ENCODE measurements at places on chromosomes 3 and 15. TPM values are rescaled to one million over a fixed set of nuclear protein-coding genes. Genes with fewer than 3 reads are reported as not detected.
A peak's percentile ranks its signal among the peaks of the same experiment; 100 is the strongest.

- H3K4me1 ChIP-seq, result no peaks in the 10 kb centered on the region
- no peak for DNase-seq
- no peaks in the 10 kb centered on the region for H3K27me3 ChIP-seq
Measured at GRCh38 chr3:52128118-52128683, 26.0 kb downstream of the POC1A start.

DNA sequence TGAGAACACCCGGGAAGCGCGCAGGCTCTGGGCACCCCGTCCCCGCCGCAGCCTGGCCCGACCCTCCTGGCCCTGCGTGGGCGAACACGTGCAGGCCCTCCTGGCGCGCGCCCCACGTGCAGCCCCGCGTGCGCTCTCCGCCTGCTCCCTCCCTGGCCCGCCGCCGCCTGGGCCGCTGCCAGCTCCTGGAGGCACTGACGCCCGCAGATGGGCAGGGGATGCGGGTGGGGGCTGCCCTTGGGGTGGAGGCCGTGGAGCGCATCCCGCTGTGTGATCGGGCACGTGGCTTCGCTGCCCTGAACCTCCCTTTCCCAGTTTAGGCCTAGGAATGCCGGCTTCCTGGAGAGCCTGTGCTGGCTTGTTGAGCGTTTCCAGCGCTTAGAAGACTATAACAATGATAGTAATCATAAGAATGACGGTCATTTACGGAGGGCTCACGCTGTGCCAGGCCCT lies 104.6 kb upstream of the SLC6A6 start:
- peak overlapping the region; percentile 57 for H3K27ac ChIP-seq
- H3K36me3 ChIP-seq, result no peaks in the 10 kb centered on the region
- peaks cover 18% of the 10 kb centered on the region for H3K27me3 ChIP-seq
- H3K4me3 ChIP-seq, result peak overlapping the region; percentile 22
- peaks cover 17% of the 10 kb centered on the region for H3K4me1 ChIP-seq

DNA sequence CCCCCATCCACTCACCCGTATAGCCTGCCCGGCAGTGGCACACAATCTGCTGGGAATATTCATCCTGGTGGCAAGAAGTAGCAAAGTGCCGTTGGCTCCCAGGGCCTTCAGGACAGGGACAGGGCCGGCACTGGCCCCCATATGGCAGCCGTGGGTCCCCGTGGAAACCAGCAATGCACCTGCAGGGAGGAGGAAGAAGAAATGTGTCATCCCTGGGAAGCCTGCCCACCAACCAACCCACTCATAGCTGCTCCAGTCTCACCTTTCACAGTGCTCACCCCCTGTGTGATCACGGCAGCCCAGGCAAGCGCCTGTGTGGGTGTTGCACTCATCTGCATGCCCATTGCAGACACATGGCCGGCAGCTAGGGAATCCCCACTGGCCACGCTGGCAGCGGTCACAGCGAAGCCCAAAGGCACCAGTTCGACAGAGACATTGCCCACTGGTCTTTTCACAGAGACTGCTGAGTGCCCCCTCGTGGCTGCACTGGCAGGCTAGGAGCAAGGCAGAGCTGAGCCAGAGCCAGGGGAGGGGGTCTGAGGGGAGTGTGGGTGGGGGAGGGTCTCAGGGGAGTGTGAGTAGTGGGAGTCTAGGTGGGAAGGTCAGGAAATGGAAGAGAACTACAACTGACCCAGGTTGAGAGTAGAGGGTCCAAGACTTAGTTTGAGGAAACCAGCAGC lies 4.5 kb upstream of the USP19 start:
- no peak for DNase-seq
- H3K4me1 ChIP-seq, result peaks cover 5% of the 10 kb centered on the region
- no peak overlapping the region for H3K4me3 ChIP-seq
- no peaks in the 10 kb centered on the region for H3K27me3 ChIP-seq
- H3K36me3 ChIP-seq, result peaks cover 72% of the 10 kb centered on the region

DNA sequence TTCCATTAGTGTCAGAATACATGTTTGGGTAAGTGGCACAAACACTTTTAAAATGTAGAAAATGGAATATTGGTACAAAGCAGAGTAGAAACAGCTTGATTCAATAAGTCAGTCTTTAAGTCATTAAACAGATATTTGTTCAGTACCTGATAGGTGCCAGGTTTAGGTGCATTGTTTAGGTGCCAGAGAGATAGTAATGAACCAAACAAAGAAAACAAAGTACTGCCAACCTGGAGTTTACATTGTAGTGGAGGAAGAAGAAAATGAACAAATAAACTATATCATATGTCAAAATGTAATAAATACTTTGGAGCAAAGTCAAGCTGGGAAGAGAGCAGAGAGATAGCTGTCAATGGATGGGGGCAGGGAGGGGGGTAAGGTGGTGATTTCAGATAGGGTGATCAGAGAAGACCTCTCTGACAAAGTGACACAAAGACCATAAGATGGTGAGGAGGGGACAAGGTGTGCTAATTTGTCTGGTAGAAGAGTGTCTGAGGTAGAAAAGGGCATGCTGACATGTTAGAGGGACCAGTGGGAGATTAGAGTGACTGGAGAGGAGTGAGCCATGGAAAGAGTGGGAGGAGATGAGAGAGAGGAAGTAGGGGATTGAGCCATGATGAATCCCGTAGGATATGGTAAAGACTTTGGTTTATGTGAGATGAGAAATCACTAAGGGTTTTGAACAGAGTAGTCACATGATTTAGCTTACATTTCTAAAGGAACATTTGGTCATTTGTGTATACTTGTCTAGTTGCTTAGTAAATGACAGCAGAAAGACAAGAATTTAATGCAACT lies 128.2 kb downstream of the UBE2E2 start:
- H3K27me3 ChIP-seq, result no peaks in the 10 kb centered on the region
- H3K27ac ChIP-seq, result no peak overlapping the region
- no peaks in the 10 kb centered on the region for H3K36me3 ChIP-seq
- no peak overlapping the region for H3K4me3 ChIP-seq
- DNase-seq, result no peak

NPAP1 gene
- not detected for total RNA-seq

LYZL4 gene
- not detected for total RNA-seq

GRCh38 chr15:70722266-70723121 lies 40.9 kb downstream of the UACA start:
- no peaks in the 10 kb centered on the region for H3K36me3 ChIP-seq
- no peak overlapping the region for H3K27ac ChIP-seq
- no peaks in the 10 kb centered on the region for H3K27me3 ChIP-seq

- DNase-seq, result no peak
- H3K27ac ChIP-seq, result no peak overlapping the region
- no peaks in the 10 kb centered on the region for H3K36me3 ChIP-seq
- no peaks in the 10 kb centered on the region for H3K27me3 ChIP-seq
- no peaks in the 10 kb centered on the region for H3K4me1 ChIP-seq
Measured at GRCh38 chr15:52834379-52834778, 44.2 kb upstream of the ONECUT1 start.

DNA sequence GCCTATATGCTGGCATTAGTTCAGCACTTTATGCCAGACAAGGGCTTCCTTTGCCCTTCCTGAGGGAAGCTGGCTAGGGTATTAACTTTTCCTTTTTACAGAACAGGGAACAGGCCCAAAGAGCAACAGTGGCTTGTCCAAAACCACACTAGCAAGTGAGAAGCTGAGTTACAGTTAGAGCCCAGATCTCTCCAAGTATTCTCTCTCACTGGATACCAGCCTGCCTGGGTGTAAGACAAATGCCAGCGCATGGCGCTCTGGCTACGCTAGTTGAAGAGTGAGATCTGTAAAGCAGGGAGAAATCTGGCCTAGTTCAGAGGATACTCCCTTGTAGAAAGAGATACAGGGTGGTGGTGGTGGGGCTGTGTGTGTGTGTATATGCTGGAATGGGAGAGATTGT lies 38.4 kb downstream of the RAB11A start:
- H3K4me1 ChIP-seq, result peaks cover 4% of the 10 kb centered on the region
- H3K27ac ChIP-seq, result no peak overlapping the region
- no peaks in the 10 kb centered on the region for H3K27me3 ChIP-seq

DNA sequence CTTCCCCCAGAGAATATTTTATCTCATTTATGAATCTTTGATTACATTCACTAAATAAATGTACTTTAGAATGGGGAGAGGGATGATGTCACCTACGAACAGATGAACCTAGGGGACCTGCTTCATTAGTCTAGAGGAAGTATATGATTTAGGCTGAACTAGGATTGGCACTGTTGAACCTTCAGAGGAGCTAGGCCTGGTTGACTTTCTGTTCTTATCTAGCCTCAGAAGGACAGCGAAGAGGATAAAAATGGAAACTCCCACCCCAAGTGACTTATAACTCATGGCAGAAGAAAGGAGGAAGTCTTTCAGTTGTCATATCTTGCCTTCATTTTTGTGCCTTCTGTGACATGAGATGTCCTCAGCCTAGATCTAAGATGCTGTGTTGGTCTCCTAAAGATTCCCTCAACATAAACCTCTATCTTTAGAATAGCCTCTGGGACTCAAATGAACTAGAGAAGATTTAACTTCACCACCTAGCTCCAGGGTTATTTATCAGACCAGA lies 42.6 kb downstream of the POLG start:
- H3K4me3 ChIP-seq, result no peak overlapping the region
- H3K4me1 ChIP-seq, result no peaks in the 10 kb centered on the region
- H3K36me3 ChIP-seq, result no peaks in the 10 kb centered on the region
- no peak for DNase-seq
- H3K27ac ChIP-seq, result no peak overlapping the region
- H3K27me3 ChIP-seq, result no peaks in the 10 kb centered on the region

DNA sequence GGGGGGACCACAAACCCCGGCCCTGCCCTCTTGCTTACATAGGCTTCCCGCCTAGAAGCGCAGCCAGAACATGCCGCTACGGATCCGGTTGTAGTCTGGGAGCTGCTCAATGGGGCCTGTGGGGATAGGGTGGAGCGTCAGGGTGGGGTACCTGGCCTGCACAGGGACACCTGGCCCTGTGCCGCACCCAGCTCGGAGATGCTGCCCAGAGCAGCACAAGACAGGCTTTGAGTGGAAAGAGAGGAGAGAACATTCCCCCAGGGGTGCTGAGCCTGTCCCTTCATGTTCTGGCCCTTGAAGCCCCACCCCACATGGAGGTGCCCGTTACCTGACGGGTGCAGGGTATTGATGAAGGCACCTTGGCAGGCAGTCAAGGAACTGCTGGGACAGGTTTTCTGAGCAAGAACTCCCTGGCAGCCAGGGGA lies 4.0 kb upstream of the COL7A1 start:
- no peaks in the 10 kb centered on the region for H3K27me3 ChIP-seq
- peaks cover 46% of the 10 kb centered on the region for H3K4me1 ChIP-seq
- peak overlapping the region; percentile 84 for H3K27ac ChIP-seq
- no peak overlapping the region for H3K4me3 ChIP-seq
- no peak for DNase-seq

DNA sequence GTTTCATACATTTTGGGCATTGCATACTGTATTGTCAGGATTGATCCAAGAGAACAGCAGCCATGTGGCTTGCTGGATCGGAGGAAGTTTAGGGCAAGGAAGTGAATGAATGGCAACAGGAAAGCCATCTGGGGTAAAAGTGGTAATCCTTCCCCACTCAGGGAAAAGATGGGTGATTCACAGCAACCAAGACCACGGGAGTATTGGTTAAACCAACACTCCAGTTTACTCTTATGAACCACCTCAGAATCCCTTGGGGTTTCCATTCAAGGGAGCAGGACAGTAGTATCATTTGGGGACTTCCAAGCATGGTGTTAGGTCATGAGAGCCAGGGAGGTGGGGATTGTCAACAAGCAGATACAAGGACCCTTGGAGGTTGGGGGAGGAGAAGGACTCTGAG lies 25.2 kb upstream of the ZBTB38 start:
- H3K27me3 ChIP-seq, result no peaks in the 10 kb centered on the region
- H3K4me3 ChIP-seq, result no peak overlapping the region
- no peaks in the 10 kb centered on the region for H3K4me1 ChIP-seq
- H3K36me3 ChIP-seq, result no peaks in the 10 kb centered on the region
- H3K27ac ChIP-seq, result no peak overlapping the region
- DNase-seq, result no peak

DNA sequence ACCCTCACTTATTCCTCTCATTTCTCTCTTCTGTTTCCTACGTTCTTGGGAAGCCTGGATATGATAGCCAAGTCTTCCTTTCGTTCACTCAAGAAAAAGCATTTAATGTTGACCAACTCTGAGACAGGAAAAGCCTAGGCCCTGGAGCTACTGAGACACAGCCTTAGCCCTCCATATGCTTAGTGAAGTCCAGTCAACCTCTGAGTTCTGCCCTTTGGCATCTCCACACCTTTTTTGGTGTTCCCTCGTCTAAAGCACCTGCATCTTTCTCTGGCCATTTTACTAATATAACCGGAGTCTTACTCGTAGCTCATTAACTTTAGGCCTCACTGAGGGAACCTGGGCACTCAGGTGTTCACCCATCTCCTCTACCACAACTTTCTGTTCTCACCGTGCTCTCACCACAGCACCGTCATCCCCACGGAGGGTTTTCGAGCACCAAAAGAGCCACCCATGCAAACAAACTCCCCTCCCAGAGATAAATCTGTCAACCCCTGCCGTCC lies 632 bp downstream of the MTHFS start:
- H3K36me3 ChIP-seq, result no peaks in the 10 kb centered on the region
- H3K27ac ChIP-seq, result peak overlapping the region; percentile 94
- H3K4me1 ChIP-seq, result peaks cover 18% of the 10 kb centered on the region
- H3K4me3 ChIP-seq, result peak overlapping the region; percentile 86

GOLGA6B gene
- total RNA-seq, result not detected

GRCh38 chr15:26571346-26571745 lies 201.5 kb downstream of the GABRB3 start:
- no peaks in the 10 kb centered on the region for H3K4me1 ChIP-seq
- no peak overlapping the region for H3K4me3 ChIP-seq
- H3K36me3 ChIP-seq, result no peaks in the 10 kb centered on the region
- H3K27me3 ChIP-seq, result no peaks in the 10 kb centered on the region
- H3K27ac ChIP-seq, result no peak overlapping the region

- DNase-seq, result no peak
- no peaks in the 10 kb centered on the region for H3K27me3 ChIP-seq
- no peaks in the 10 kb centered on the region for H3K36me3 ChIP-seq
- peaks cover 50% of the 10 kb centered on the region for H3K4me1 ChIP-seq
- H3K27ac ChIP-seq, result peak overlapping the region; percentile 30
Measured at GRCh38 chr15:60912984-60913697, 316.0 kb downstream of the RORA start.

DNA sequence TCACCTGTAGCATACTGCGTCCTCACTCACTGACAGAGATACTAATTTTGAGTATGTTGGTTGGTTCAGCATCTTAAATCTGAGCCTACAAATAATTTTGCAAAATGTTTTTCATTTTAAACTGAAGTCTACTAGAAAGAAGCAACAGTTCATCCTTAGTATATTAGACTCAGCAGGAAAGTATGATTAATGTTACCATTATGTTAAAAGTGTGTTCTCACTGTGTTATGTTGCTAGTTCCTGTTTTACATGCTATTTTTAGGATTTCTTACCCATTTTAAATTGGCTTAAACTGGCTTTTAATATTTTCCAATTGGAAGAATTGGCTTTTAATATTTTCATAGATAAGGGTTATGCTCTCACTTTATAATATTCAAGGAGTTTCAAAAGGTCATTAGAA lies 25.7 kb downstream of the ACKR4 start:
- H3K27me3 ChIP-seq, result no peaks in the 10 kb centered on the region
- H3K4me3 ChIP-seq, result no peak overlapping the region
- peaks cover 17% of the 10 kb centered on the region for H3K36me3 ChIP-seq
- DNase-seq, result no peak
- H3K4me1 ChIP-seq, result no peaks in the 10 kb centered on the region

SCAANT1 gene
- total RNA-seq, result not detected
